CD14-positive monocyte (primary cell): ENCODE measurements at places on chromosomes 7 and 10. TPM values are rescaled to one million over a fixed set of nuclear protein-coding genes. Genes with fewer than 3 reads are reported as not detected.

BMPER gene
- not detected for polyA plus RNA-seq

AOC1 gene
- polyA plus RNA-seq: 0.31 TPM

DNA sequence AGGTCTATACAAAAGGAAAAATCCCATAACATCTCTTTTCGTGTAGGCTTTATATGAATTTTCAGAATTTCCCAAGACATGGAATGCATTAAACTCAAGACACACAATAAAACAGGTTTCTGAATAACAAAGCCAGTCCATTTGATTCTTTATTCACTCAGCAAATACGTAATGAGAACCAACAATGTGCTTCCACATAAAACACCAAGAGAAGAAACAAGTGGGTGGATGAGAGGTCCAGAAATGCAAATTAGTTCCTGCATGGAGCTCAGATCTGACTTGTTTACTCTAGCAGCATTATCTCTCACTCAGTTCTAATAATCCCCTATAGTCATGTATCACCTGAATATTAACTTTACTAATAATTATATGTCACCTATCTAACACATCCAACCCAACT, 249.5 kb downstream of the LRRTM3 start:
- no peaks in the 10 kb centered on the region for H3K27me3 ChIP-seq
- no peak for DNase-seq
- H3K4me3 ChIP-seq: no peak overlapping the region
- H3K36me3 ChIP-seq: no peaks in the 10 kb centered on the region
- no peak overlapping the region for H3K27ac ChIP-seq

GRCh38 chr7:47211519-47211973, 370.4 kb downstream of the TNS3 start:
- H3K4me1 ChIP-seq: no peaks in the 10 kb centered on the region
- no peaks in the 10 kb centered on the region for H3K27me3 ChIP-seq
- H3K4me3 ChIP-seq: no peak overlapping the region
- no peak for DNase-seq

GRCh38 chr7:34043461-34044305, 138.3 kb downstream of the BMPER start:
- no peak for DNase-seq
- no peak overlapping the region for H3K27ac ChIP-seq
- H3K36me3 ChIP-seq: no peaks in the 10 kb centered on the region
- H3K4me3 ChIP-seq: no peak overlapping the region
- H3K27me3 ChIP-seq: no peaks in the 10 kb centered on the region

GRCh38 chr7:50534690-50535290, 30.4 kb downstream of the DDC start:
- H3K27me3 ChIP-seq: no peaks in the 10 kb centered on the region
- H3K4me3 ChIP-seq: no peak overlapping the region
- no peak overlapping the region for H3K27ac ChIP-seq

GRCh38 chr10:7734821-7735220, 31.7 kb downstream of the ITIH2 start:
- H3K27me3 ChIP-seq: no peaks in the 10 kb centered on the region
- no peak for DNase-seq
- no peak overlapping the region for H3K27ac ChIP-seq
- H3K36me3 ChIP-seq: no peaks in the 10 kb centered on the region

- DNase-seq: peak; percentile 82
- peaks cover 20% of the 10 kb centered on the region for H3K36me3 ChIP-seq
- no peaks in the 10 kb centered on the region for H3K27me3 ChIP-seq
- peaks cover 62% of the 10 kb centered on the region for H3K4me1 ChIP-seq
- H3K4me3 ChIP-seq: peak overlapping the region; percentile 75
Observed at GRCh38 chr10:14604181-14605142, 170.2 kb downstream of the FAM107B start.
